ENCODE measurements at places on chromosomes 1 and 21. TPM values are rescaled to one million over a fixed set of nuclear protein-coding genes. Genes with fewer than 3 reads are reported as not detected.

DNA sequence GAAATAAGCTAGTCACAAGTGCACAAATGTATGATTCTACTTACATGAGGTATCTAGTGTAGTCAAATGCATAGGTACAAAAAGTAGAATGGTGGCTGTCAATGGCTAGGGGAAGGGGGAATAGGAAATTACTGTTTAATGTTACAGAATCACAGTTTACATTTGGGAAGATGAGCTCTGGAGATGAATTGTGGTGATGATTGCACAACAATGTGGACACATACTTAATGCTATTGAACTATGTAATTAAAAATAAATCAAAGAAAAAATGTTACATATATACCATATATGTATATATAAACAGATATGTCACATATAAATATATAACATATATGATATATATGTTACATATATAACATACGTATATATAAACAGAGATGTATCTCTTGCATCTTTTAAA is 39.4 kb downstream of the VAV3 start:
- no peak for DNase-seq

DNA sequence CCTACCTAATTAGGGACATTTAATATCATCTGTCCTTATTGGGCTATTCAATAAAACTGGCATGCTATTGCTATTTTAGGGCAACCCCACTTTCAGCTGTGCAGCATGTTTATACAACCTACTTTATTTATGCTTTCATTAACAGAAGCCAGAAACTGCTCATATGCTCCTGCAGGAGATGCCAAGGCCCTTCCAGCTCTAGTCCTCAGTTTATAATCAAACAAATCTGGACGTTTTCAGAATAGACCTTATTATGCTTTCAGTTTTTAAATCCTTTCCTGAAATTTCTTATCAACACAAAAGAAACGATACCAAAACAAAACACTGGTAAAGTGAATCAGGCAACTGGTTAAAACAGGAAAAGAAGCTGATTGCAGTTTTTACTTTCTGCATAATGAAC is 53.2 kb downstream of the PTGS2 start:
- no peak for DNase-seq

DNA sequence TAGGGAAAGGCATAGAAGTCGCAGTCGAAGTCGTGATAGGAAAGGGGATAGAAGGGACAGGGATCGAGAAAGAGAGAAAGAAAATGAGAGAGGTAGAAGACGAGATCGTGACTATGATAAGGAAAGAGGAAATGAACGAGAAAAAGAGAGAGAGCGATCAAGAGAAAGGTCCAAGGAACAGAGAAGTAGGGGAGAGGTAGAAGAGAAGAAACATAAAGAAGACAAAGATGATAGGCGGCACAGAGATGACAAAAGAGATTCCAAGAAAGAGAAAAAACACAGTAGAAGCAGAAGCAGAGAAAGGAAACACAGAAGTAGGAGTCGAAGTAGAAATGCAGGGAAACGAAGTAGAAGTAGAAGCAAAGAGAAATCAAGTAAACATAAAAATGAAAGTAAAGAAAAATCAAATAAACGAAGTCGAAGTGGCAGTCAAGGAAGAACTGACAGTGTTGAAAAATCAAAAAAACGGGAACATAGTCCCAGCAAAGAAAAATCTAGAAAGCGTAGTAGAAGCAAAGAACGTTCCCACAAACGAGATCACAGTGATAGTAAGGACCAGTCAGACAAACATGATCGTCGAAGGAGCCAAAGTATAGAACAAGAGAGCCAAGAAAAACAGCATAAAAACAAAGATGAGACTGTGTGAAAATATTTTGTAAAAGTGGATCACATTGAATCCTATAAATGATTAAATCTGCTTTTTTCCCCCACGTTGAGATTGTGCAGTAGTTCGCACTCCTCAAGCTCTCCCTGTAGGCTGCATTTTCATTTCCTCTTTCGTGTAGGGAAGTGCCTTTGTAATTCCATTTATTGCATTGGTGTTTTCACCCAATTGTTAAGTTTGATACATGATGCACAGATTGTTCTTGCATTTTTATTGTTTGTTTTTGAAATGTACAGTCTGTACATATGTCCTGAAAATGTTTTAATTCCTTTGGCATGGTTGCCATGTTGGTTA is 7.5 kb downstream of the PRPF38B start:
- DNase-seq: no peak

DNA sequence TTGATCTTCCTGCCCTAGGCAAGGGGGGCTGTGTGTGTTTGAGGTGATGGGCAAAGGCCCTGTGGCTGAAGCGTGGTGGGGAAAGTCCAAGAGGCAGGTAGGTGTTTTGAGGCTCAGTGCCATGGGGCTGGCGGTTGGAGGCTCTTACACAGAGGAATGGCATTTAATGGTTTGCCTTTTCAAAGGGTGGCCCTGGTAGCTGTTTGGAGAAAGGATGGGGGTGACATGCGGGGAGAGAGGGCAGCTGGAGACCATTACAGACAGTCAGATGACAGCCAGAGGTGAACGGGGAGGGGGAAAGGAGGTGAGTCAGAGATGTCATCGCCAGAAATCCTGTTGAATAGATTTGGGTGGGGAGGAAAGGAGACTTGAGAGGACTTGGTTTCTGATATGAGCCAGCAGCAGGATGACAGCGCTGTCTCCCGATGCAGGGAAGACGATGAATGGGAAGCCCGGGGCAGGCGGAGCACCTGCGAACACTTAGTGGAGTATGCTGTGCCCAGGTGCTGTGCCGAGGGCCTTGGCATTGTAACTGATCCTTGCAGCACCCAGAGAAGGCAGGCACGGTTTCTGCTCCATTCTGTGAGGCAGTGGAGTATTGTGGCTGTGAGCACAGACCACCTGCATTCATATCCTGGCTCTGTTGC is 56.3 kb downstream of the MAN1C1 start:
- DNase-seq: no peak

GRCh38 chr1:174110053-174110452 is 49.3 kb upstream of the RABGAP1L start:
- no peak for DNase-seq

DNA sequence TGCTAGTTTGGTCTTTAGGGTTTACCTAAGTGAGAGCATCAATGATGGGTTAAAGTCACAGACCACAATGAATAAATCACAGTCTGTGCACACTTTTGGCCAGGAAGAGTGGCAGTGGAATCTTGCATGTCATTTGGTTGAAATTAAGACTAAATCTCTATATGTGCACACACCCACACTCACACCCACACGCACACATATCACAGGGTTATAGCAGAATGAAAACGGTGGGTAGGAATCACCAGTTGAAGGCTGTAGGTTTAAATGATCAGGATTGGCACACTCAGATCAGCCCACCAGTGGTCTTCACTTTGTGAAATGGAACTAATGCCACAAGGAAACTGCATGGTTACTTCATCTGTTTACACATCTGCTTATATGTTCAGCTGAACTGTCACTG is 97.6 kb upstream of the ADAR start:
- DNase-seq: no peak

DNA sequence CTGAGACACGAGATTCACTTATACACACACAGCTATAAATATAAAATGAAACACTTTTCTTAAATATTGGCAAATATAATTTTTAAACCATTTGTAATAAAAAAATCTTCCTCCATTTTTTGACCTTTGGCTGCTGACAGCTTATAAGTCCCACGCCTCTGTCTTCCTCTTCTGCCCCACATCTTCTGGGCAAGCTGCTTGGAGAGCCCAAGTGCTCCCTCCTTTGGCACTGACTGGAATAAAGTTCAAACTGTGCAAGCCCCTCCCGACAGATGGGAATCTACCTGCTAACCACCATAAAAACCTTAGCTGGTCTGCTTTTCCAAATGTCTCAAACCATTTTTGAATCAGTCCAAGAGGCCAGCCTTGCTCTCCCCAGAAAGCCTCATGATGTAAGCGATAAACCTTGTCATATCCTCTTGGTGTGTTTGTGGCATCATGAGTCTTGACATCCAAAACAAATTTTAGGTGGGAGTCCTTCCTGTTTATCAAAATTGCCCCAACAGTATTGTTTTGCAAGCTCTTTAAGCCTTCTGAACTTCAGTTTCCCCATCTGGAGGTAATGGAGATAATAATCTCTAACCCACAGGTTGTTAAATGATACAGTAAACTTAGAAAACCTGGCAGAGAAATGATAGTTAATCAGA is 99.8 kb downstream of the SNX7 start:
- no peak for DNase-seq

- no peak for DNase-seq
These were observed 31.0 kb upstream of the SDHB start for GRCh38 chr1:17084787-17085186.

DNA sequence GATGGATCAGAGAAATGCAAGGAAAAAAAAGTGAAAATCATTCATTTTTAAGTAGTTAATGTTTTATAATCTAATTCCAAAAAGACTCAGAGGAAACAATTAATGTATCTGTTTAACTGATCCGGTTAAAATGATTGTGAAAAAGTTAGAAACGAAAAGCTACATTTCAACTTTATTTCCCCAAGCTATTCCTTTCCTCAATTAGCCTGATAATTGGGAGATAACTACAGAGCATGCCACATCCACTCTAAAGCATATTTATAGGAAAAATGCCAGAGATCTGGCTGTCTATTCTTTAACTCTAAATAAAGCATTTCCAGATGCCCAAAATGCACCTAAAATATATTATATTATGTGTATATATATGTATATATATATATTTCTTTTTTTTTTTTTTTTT is 35.9 kb upstream of the XPR1 start:
- no peak for DNase-seq

- DNase-seq: no peak
These were observed 17.6 kb upstream of the GBP2 start for GRCh38 chr1:89143484-89143883.

GRCh38 chr1:212713465-212714136 is 14.0 kb upstream of the BATF3 start:
- DNase-seq: no peak

DNA sequence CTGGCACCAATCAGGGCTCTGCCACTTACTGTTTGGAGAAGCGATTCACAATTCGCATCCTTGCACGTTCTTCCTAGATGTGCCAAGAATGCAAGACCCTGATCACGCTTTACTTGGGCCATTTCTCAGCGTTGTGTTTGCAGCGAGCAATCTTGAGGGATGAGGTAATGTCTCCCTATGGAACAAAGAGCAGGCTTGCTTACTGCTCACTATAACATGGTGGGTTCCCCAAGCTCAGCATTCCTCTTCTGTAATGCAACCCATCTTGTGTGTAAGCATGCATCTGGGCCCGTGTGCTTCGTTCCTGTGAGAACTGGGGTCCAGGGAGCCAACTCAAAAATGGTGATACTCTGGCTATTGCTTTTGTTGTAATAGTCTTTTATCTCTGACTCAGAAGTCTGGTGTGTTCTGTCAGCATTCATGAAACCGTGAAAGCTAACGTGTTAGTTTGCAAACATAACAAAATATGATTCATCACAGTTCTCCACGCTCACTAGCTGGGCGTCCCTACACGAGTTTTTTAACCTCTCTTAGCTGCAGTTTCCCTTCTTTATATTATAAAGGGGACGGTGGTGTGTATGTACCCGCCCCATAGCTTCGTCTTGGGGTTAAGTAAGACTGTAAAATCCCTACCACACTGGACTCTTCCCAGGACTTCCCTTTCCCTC is 33.3 kb downstream of the DNTTIP2 start:
- DNase-seq: peak; percentile 87

DNA sequence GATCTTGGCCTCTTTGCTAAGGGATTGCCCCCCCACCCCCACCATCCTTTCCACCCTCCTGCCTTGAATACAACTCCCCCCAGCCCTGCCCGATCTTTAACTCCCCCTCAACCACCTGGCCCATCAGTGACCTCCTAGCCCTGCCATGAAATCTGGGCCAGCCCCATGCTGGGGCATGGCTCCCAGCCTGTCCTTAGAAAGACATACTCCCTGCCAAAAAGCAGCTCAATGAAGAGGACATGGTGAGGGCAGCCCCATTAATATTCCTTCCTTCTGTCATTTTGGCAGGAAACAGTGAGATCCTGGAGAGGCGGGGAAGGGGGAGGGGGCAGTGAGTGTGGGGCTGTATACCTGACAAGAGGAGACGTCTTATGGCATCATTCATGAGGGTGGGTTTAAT is 66.8 kb upstream of the DISP3 start:
- DNase-seq: no peak

GRCh38 chr1:44249543-44249942 is 36.3 kb downstream of the DMAP1 start:
- DNase-seq: no peak

DNA sequence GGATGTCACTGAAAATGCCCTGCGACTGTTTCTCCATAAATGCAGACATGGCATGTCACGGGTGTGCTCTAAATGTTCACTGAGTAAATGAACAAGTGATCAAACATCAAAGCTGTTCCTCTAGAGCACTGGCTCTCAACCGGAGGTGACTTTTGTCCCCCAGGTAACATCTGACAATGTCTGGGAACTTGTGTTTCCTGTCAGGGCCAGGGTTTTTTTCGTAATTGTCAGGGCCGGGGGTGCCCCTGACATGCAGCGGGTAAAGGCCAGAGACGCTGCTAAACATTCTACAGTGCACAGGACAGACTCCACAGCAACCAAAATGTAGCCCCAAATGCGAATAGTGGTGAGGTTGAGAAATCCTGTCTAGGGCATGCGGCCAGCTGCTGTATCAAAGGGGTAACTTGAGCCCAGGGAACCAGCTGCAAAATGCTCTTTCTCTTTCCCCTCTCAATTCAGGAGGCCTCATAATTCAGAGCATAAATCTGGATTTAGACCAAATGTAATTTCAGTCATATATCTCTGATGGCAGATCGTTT is 2.0 kb downstream of the ALDH4A1 start:
- DNase-seq: no peak

DNA sequence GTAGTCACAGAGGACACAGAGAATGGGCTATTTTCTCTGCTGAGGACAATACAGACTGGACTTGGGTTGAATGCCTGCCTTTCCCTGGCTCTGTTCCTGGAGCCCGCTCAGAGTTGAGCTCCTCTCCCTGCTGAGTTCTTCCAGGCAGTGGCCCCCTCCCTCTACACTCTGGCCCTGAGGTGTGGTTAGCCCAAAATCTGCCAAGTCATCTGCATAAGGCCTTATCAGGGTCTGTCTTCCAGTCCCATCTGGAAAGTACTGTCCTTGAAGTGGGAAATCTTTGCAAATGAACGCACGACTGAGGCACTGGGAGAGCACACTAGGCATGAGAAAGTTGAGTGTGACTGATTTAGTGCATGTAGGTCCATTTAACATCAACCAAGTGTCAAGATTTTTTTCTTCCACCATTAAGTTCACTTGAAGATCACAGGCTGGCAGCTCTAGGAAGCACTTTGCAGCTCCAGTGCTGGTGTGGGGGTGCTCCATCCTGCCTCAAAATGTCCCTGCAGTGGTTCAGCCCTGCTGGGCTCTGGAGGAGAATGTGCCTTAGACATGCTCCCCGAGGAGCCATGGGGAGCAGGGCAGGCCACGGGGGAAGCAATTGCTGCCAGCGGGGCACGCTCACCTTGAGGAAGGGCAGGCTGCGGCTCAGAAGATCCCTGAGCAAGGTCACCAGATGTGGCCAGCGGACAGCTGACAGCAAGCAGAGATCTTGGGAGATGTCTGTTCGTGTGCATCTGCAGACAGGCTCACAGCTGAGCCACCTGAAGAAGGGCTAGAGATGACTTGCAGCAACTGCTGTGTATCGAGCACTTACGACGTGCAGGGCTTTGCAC is 41.5 kb downstream of the IER5 start:
- DNase-seq: no peak

The KCNE1 gene
- 2.9 TPM for total RNA-seq

The ZNF648 gene
- not detected for total RNA-seq

The WDR64 gene
- total RNA-seq: not detected

The ATP6V1G3 gene
- not detected for total RNA-seq

The S1PR1 gene
- 17.9 TPM for total RNA-seq

The RGS21 gene
- not detected for total RNA-seq

The FNDC5 gene
- 5.5 TPM for total RNA-seq
